ENCODE measurements at places on chromosomes 1 and 21. TPM values are rescaled to one million over a fixed set of nuclear protein-coding genes. Genes with fewer than 3 reads are reported as not detected.

Gene RIPPLY3
- polyA plus RNA-seq, result 0.49 TPM

Gene CLEC20A
- not detected for polyA plus RNA-seq

Gene CD244
- 0.35 TPM for polyA plus RNA-seq

Gene OR14K1
- not detected for polyA plus RNA-seq

Gene MSH4
- polyA plus RNA-seq, result 0.16 TPM
